ENCODE measurements at places on chromosomes 4 and X.

GRCh38 chr4:160299608-160300007, 1196.7 kb downstream of the RAPGEF2 start:
- no peak for DNase-seq

DNA sequence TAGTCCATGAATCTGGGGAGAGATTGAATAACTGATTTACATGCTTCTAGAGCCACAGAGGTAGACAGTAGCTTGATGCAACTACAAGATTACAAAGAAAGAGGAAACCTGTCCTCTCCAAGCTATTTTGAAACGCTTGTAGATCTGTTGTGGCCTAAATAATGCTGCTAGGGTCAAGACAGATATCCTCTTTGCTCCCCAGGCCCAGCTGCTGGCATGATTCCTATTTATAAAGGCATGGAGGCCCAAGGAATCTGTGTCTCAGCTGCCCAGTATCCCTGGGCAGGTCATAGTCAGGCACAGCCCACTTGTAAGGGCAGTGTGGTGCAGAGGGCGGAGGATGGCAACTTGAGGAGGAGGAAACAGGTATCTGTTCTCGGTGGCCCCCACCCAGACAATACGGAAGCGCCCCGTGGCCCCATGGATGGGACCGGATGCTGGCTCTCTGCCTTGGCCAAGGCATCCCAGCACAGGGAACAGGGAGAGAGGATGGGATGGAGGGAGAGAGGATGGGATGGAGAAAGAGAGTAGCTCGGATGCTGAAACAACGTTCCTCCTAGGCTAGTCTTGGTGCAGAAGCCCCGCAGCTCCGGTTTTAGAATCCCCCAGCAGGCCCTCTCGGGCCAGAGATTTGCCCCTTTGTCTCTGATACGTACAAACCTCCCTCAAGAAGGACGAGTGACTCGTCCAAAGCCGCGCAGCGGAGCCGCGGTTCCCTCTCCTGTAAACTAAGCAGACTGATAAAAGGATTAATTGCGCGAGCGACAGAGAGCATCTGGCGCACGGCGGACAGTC, 767 bp upstream of the SMIM20 start:
- peak; percentile 3 for DNase-seq

- no peak for DNase-seq
Observed at GRCh38 chrX:46759645-46759974, 692 bp upstream of the SLC9A7 start.

GRCh38 chr4:67861513-67861912, 22.3 kb downstream of the TMPRSS11D start:
- DNase-seq: no peak

DNA sequence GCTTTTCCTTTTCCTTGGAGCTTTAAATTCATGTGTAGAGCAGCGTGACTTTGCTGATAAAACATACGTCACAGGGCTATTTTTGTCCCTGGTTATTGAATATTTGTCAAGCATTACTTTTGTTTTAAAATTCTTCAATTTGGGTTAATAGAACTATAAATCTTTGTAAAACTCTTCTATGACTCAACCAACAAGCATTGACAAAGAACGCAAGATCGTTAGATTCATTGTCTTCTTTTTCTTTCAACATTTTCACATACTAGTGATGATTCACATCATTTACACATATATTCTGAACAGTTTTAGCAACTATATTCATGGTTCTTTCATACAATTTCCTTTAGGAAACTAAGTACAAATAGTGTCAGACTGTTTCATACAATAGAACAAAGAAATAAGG, 72.0 kb upstream of the GPM6A start:
- DNase-seq: no peak

GRCh38 chr4:157502656-157503055, 282.1 kb downstream of the GRIA2 start:
- no peak for DNase-seq

- DNase-seq: peak; percentile 12
Observed at GRCh38 chr4:39526765-39527295, 409 bp downstream of the UGDH start.

GRCh38 chr4:72325215-72325614, 243.8 kb downstream of the ADAMTS3 start:
- DNase-seq: no peak

- DNase-seq: no peak
Observed at GRCh38 chrX:15511563-15511962, 11.0 kb downstream of the BMX start.

DNA sequence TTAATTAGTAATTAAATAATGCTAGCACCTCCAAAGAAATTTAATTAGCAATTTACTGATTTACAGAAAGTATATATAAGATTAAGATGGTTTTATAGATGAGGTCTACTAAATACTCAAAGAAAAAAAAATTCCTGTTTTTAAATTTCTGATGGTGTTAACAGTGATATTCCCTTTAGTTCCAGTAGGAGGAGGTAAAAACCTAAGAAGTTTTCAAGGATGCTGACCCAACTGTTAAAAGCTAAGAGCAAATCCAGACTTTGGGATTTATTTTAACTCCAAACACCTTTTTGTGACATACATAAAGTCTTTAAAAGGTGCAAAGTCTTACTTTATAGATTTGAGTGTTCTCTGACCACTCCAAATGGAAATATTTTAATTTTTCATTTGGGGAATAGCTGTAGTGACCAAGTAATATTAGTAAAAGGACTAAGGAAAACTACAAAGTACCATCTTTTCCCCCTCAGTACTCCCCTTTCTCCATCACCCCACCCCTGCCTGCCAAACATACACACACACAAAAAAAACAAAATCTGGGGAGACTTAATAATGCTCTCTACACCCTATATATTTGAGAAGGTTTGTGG, 34.2 kb upstream of the CSN1S1 start:
- DNase-seq: no peak

GRCh38 chrX:8586953-8587352, 122.3 kb downstream of the VCX3B start:
- no peak for DNase-seq

DNA sequence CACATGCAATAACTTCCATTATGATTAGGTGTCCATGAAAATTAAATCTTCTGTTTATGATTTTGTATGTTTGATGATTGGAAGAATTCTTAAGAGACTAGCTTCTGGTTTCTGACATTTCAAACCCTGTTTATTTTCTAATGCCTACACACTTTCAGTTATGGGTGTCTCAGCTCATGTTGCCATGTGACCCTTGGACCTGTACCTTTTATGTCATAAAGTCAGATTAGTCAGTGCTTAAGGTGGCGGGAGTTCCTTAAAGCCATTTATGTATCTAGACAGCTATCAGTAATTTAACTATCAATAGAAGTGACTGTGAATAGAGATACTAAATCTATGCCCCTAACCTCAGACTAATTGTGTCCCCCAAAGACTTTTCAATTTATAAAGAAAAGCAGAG, 155.6 kb downstream of the GBA3 start:
- DNase-seq: no peak

DNA sequence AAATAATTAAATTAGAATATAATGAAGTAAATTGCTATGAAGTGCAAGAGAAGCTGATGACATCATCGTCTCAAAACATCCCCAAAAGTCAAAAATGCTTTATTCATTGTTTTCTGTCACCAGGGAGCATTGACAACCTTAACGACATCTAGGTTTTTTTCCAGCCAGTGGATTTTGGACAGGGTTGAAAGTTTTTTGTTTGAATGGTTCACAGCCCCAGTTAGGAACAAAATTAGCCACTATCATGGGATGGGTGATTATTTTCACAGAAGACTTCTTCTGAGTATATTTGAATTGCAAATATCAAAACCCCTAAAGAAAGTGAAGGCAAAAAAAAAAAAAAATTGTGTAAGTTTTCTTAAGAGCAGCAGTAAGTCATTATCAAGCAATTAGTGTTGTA, 826.1 kb downstream of the STPG2 start:
- no peak for DNase-seq

GRCh38 chrX:6149060-6149872, 79.4 kb downstream of the NLGN4X start:
- no peak for DNase-seq

- DNase-seq: no peak
Observed at GRCh38 chr4:83582289-83582785, 46.4 kb downstream of the GPAT3 start.

- no peak for DNase-seq
Observed at GRCh38 chr4:181281451-181281850, 961.8 kb upstream of the TENM3 start.

- no peak for DNase-seq
Observed at GRCh38 chr4:111283066-111283677, 660.3 kb upstream of the PITX2 start.

- no peak for DNase-seq
Observed at GRCh38 chr4:85166318-85166717, 199.8 kb upstream of the WDFY3 start.

DNA sequence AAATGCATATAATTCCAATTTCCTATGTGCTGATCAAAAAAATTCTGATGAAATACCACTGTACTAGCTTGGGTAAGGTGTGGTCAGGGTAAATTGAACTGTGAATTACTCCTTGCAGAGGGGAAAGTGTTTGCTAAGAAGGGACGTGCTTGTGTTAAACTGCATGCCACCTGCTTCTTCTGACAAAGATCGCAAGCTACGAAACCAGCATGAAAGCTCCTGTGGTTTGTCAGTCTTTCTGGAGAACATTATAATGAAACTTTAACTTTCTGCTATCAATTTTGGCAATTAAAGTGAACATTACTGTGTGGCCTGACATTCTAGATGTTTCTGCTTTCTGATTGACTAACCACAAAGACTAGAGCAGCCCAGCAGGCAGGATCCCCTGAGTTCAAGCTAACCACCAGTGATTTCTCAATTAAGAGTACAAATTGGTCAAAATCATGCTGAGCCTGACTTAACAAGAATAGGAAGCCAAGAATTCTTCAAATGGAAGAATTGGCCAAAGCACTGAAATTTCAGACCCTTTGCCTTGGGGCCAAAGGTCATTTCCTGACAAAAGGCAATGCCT, 239.0 kb downstream of the SLITRK2 start:
- no peak for DNase-seq

DNA sequence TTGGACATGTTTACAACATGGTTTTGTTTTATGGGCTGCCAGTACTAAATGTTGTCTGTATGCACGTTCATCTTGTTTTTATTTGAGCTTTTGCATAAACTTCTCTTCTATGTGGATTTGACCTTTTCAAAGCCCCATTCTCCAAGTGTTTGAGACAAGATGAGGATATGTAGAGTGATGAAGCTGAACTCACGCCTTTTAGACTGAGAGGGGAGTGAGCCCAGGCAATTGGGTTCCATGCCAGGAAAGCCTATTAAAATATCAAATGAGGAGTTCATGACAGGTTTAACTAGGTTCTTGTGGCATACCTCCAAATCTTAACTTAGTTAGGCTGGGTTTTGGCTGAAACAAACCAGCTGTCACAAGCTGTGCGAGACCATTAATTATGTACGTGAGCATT, 170.4 kb upstream of the LDB2 start:
- no peak for DNase-seq

DNA sequence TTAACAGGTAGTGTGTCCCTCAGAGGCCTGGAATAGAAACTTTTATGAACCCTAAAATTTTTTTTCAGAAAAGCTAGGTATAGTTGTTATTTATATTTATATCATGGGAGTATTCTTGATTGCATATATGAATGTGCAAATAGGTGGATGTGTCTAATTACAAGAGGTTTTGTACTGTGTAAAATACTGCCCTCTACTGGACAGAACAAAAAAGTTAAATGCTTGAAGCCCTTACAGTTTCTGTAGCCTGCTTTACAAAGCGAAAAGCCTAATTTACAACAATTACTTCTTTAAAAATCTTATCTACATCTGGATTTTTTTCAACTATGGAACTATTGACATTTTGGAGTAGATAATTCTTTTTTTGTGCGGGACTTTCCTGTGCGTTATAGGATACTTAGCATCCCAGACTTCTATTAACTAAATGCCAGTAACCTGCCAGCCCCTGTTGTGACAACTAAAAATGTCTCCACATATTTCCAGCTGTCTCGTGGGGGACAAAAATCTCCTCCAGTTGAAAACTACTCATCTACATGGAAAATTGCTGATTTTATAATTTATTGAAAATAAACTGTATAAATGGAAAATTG, 35.1 kb downstream of the ENPEP start:
- DNase-seq: no peak

DNA sequence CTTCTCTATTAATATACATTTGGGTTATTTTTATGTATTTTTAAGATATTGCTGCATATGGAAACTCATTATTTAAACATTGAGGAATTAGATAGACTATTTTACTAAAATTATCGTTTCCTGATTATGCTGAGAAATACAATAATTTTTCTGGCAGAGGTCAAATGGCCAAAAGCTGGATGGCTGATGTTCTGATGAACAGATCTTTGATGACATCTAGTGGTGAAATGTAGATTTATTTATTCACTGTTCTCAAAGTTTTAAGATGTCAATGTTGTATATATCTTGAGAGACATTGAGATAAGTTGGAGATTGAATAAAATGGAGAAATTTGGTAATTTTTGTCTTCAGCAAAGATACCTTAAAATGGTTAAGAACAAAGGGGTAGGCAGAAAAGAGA, 96.2 kb downstream of the UGT8 start:
- DNase-seq: no peak

GRCh38 chr4:38860788-38861424, 4.3 kb upstream of the TLR6 start:
- DNase-seq: no peak

- DNase-seq: no peak
Observed at GRCh38 chrX:116282751-116283150, 112.2 kb downstream of the AGTR2 start.

- DNase-seq: no peak
Observed at GRCh38 chr4:182826391-182826790, 90.8 kb downstream of the DCTD start.

- DNase-seq: no peak
Observed at GRCh38 chr4:123617791-123618190, 221.2 kb downstream of the SPRY1 start.

DNA sequence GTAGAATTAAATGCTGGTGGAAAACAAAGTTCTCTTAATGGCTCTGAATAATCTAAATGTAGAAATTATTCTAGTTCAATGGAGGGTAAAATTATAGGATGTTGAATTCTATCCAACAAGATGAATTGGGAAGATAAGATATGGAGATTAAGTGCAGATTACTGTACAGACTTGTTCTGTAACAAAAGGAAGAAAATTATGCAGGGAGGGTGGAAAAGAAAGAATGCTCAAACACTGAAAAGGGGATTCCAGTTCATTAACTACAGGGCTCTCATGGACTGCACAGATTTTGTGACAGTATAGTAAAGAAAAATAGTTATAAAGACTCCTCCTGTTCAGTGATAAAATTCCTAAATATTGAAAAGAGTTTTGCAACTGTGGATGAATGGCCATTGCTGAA, 1794.0 kb upstream of the PCDH7 start:
- no peak for DNase-seq
